ENCODE measurements at places on chromosomes 7 and 10.

GRCh38 chr7:134891262-134891695 is 95.0 kb upstream of the AGBL3 start:
- peak; percentile 38 for DNase-seq

DNA sequence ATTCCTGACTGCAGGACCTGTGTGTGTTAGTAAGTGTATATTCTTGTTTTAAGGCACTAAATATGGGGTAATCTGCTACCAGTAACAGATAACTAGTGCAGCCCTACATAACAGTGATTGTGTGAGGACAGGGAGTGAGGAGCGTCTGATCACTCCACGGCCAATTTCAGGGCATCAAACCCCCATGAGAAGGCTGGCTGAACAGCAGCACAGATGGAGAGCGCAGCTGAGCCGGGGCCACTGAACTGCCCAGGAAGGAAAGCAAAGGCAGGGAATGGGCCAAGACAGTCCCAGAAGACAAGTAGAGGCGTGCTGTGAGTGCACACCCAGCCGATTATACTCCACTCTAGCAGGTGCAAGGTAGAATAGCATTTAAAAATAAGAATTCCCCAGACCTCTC is 157.1 kb upstream of the CHST15 start:
- peak; percentile 15 for DNase-seq

DNA sequence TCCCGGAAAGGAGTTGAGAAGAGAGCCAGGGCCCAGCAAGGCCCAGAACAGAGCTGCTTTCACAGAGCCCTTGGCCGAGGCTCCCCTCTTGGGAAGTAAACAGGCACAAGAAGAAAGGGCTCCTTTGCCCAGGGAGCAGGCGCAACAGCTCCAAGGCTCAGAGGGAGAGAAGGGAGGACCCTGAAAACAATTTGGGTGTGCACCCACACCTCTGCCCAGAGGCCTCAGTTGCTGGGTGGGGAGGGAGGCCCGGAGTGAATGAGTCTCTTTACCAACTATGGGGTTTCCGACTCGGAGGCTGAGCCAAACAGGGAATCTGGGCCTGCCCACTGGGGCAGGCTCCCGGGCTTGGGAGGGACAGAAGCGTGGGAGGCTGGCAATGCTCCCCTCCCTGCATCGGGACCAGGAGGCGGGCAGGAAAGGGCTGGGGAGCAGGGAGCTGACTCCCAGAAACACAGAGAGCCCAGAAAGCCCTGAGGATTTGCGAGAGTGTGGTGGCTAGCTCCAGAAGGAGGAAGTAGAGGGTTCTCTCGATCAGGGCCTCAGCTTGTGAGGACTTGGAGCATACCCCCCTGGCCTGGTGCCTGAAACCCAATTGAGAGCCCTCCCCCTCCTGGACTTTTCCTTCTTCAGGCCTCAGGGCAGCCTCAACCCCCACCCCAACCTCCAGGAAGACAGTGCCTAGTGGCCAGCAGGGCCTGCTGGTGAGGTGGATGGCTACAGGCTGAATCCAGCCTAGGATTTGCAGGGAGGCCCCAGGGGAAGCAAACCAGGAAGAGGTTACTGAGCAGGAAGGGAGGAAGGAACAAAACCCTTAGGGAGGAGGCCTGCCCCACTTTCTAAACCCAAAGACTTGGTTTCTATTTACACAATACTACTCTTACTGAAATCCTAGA is 6.2 kb downstream of the C10orf105 start:
- DNase-seq = peak; percentile 65

GRCh38 chr7:74093671-74094223 is 10.1 kb downstream of the LIMK1 start:
- DNase-seq = no peak

DNA sequence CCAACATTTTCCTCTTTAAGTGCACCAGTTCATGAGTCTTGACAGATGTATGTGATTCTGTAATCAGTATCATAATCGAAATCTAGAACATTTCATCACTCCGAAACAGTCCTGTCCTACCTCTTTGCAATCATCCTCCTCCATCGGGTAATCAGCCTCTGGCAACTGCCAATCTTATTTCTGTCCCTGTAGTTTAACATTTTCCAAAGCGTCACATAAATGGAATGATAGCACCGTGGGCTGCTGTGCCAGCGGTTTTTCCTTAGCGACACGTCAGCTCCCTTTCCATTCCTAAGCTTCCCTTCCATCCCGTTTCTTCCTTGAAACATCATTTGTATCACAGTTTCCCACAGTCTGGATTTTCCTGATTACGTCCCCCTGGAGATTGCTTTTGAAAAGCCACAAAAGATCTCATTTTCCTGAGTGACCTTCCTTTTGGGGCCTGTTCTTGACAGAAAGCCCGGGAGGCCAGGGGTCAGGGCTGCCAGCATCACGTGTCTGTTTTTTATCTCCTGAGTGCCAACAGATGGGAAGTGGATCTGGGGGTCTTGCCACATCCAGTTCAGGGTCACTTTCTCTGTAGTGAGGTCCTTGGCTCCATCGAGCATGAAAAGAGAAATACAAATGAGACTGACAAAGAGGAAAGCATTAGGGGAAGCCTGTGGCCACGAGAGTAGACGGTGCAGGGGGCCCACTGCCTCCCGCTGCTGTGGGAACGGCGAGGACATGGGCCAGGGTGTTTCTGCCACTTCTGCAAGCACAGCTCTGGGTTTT is 31.6 kb downstream of the TMEM120A start:
- no peak for DNase-seq

- no peak for DNase-seq
These were observed 71.9 kb downstream of the NT5C2 start for GRCh38 chr10:103120977-103121735.

- DNase-seq = no peak
These were observed 141.6 kb upstream of the WNT16 start for GRCh38 chr7:121187222-121187621.

- no peak for DNase-seq
These were observed 648.8 kb downstream of the ARL4A start for GRCh38 chr7:13336227-13336626.

DNA sequence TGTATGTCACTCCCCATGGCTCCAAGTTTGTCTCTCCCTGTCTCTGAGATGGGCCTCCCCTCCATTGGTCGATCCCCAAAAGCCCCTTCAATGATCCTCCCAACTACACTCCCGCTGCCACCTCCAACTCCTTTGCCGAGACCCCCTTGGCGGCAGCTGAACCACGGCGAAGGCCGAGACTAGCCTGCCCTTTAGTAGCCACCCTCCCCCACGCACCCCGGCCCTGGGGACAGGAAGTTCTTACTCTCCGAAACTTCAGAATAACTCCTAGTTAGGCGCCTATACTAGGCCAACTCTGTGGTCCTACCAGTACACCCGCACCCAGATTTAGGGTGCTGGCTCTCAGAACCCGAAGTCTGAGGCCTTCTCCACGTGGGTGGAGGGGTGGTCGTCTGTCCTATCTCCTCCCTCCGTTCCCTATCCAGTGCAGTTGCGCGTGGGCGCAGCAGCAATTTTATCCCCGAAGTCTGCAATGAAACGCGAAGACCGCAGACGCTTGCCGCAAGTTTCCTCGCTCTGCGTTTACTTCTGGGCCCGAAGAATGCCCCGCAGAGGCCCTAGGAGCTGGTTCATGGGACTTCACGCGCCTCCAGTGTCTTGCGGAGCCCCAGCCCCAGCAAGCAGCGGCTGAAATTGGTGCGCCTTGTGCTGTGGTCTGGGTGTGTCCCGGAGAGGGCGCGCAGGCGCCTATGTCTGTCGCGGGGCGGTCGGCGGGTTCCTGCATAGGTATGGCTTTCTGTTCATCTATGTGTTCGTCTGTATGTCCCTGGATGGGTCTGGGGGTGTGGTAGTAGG is 82.6 kb upstream of the SLF2 start:
- no peak for DNase-seq

DNA sequence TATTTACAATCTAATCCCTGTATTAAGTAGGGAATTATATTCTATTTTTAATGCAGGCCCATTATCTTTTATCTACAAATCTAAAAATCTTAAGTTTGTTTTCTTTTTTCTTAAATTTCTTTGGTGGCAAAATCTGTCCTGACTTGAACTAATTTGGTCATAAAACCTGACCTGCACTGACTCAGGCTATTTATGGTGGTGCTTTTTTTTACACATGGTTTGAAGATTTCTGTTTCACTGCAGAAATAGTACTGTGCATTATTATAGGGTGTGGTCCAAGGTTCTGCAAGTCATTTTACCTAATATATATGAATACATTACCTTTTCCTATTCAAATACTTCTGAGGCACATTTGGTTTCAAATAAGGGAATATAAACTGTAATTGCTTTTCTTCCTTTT is 137.0 kb downstream of the CD36 start:
- DNase-seq = no peak

DNA sequence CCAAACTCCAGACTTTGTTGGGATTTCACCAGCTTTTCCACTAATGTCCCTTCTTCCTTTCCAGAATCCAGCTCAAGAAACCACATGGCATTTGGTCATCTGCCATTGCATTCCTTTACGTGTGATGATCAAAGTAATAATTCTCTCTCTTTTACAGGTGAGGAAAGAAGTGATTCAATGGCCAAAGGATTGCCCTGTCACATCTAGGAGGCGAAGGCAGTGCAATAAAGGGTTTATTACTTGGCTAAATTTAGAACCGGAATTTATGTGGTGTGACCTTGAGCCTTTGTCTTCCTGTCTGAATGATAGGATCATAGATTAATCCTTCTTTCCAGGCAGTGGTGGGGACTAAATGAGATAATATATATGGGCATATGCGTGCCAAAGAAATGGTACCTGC is 58.3 kb upstream of the COBL start:
- no peak for DNase-seq

- no peak for DNase-seq
These were observed 42.9 kb downstream of the BLNK start for GRCh38 chr10:96228408-96228994.

DNA sequence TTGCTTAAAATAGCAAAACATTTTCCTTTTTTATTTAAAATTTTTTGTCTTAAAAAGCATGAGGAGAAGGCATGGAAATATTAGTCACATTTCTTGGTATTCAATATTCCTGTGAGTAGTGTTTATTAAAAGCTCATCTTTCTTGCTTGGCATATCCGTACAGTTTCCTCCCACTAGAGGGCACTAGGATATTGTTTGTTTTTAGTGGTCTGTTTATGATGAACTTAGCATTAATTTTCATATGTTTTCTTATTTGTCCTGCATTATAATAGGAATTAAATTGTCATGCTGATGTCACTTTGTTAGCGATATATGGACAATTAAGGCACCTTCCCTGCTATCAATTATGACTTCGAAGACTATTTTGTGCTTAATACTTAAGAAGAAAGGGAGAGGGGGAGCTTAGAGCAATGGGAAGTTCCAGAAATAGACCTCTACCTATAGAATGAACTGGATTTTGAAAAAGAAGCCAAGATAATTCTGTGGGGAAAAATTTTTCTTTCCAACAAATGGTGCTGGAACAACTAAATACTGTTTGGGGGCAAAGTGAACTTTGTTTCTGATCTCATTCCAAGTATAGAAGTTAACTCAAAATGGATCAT is 91.0 kb upstream of the STRIP2 start:
- DNase-seq = peak; percentile 79

DNA sequence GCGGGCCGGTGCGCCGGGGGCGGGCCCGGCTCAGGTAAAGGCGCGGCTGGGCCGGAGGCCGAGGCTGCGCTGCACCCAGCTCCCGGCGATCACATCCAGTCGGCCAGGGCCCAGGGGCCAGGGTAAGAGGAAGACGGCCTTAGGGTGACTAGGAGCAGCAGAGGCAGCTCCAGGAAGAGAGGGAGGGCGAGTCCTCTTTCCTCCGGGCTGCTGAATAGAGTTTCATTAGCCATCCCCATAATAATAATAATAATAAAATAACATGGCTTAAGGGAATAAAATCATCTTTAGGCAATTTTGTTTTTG is 44.8 kb upstream of the CDK1 start:
- no peak for DNase-seq

DNA sequence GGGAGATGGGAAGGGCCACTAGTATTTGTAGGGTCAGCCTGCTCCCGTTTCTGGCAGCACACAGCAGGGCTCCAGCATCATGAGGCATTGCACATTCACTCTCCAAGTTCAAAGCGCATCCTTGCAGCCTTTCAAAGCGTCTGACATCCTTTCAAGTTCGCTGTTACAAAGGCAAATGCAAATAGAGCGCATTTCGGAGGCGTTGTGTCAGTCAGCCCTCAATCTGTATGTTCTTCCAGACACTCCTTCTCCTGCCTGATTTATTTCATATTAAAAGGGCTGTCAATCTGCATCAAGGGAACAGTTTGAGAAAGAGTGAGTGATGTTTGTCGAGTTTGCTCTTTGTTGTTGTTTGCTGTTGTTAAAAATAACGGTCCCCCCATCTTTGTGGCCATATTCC is 188.5 kb downstream of the SNX10 start:
- no peak for DNase-seq

GRCh38 chr10:109071539-109071938 is 851.8 kb downstream of the XPNPEP1 start:
- no peak for DNase-seq

DNA sequence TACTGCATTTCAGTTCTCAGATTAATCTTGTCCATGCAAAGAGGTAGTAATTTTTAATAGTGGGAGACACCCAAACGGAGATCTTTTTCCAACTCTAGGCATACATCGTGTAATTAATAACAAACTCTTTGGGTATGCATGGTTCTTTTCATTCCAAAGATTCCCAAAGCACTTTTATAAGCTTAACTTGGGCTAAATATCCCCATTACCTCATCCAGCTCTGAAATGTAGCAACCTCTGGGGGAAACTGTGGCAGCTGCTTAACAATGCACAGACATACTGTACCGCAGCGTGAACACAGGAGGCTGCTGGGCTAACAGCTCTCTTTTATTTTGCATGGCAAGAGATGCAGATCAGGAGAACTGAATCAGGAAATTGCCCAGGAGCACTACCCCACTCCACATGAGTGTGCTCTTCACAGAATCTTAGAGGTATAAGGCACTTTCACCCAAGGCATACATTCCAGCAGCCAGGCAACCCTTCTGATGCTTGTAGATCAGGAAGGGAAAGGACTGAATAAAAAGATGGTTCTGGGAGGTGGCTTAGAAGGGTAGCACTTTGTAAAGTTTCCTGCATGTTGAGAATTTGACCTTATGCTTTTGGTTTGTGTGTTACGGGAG is 114.4 kb upstream of the GLI3 start:
- no peak for DNase-seq

- DNase-seq = no peak
These were observed 78.7 kb downstream of the SLC25A13 start for GRCh38 chr7:96243241-96243640.

- DNase-seq = no peak
These were observed 43.7 kb downstream of the COL17A1 start for GRCh38 chr10:104041891-104042535.

GRCh38 chr7:22601003-22601402 is 101.0 kb upstream of the STEAP1B start:
- DNase-seq = no peak

DNA sequence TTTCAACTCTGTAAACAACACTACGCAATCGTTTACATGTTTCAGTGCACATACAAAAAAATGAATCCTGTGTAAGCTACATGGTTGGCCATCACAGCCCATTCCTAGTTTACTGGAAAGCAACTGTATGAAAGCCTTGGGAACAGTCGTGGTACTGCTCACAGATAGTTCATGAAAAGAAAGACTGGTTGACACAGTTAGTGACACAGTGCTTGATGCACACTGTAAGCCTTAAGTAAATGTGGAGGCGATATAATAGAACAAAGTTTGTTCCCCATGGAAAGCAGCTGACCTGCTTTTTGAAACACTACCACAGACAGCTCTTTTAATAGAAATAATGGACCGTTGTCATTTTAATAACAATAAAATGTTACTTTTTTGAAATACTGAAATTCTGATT is 5.1 kb downstream of the CACNA2D1 start:
- DNase-seq = no peak

GRCh38 chr10:119306986-119307392 is 99.6 kb downstream of the GRK5 start:
- no peak for DNase-seq
